Psoas muscle (tissue), 8 donors: ENCODE measurements at places on chromosomes 2 and 18.

DNA sequence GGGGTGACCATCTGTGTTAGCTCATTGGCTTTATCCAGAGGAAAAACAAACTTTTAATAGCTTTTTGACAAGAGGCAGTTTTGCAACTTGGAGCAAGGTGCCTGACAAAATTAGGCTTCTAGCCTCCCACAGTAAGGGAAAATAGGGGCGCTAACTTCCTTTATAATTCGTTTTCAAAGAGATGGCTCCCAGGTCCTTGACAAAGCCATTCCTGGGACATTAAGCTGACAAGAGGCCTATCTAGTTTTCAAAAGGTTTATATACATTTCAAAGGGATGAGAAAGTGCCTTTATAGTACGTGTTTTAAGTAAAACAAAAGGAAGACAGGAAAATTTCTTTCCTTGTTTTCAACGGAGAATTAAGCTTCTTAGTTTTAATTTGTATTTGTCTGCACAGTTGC is 159.4 kb upstream of the GCFC2 start:
- no peak for DNase-seq

DNA sequence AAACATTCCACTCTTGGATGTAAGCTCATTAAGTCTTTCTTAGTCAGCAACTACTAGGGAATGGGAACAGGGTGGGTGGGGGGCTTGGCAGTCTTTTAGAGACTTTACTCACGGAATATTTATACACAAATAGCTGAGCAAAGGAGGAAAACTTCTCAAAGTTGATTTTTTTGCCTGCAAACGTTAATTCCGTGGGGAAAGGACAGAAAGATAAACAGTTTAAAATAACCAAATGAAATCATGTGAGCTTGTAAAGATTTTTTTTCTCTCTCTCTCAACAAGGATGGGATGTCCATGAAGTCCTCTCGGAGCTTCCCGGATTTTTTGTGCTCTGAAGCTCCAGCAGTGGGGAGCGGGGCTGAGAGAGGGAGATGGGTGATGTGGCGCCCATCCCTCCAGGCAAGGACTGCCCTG is 32.2 kb upstream of the MAT2A start:
- no peak for DNase-seq

- no peak for DNase-seq
Measured at GRCh38 chr2:237604960-237605359, 14.4 kb upstream of the RAB17 start.

- no peak for DNase-seq
Measured at GRCh38 chr18:31688606-31689005, 4.2 kb upstream of the B4GALT6 start.

- no peak for DNase-seq
Measured at GRCh38 chr18:56973487-56973886, 173.4 kb upstream of the BOD1L2 start.

- DNase-seq: no peak
Measured at GRCh38 chr2:105746177-105747080, 1.7 kb downstream of the NCK2 start.

GRCh38 chr2:18849841-18850578 is 260.6 kb upstream of the NT5C1B start:
- no peak for DNase-seq

DNA sequence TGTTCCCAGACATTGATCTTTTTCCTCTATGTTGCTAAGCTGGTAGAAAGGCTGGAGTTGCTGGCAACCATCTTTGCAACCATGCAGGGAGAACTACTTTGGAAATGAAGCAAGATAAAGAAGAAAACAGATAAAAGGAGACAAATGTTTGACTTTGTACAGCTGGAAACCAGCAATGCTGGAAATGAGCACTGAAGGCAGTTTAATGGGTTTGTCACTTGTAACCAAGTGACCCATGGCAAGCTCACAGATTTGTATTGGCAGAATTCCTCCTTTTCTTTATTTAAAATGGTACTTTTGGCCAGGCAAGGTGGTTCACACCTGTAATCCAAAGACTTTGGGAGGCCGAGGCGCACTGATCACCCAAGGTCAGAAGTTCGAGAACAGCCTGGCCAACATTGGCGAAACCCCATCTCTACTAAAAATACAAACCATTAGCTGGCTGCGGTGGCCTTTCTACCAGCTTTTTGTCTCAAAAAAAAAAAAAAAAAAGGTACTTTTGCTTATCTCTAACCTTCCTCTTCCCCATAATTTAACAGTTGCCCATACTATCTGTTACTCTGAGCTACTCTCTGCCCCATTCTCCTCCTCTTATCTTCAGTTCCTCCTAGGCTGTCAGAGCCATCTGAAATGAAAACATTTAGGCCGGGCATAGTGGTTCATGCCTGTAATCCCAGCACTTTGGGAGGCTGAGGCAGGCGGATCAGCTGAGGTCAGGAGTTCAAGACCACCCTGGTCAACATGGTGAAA is 2.0 kb upstream of the BOLA3 start:
- DNase-seq: no peak

DNA sequence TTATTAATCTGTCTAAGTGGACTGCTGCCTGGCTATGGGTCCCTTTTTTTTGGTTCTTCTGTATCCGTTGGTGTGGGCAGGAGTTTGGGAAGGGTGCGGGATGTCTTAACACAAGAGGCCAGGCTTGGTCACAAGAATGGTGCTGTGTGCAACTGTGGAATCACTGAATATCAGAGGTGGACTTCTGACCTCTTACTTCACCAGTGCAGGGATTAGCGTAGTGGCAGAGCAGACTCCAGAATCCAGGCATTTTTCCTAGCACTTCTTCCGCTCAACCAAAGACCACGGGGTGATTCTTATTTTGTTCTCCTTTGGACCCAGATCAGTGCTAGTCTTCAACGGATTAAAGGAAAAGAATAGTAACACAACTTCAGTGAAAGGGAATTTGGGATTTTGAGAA is 254.3 kb upstream of the TNP1 start:
- DNase-seq: no peak

DNA sequence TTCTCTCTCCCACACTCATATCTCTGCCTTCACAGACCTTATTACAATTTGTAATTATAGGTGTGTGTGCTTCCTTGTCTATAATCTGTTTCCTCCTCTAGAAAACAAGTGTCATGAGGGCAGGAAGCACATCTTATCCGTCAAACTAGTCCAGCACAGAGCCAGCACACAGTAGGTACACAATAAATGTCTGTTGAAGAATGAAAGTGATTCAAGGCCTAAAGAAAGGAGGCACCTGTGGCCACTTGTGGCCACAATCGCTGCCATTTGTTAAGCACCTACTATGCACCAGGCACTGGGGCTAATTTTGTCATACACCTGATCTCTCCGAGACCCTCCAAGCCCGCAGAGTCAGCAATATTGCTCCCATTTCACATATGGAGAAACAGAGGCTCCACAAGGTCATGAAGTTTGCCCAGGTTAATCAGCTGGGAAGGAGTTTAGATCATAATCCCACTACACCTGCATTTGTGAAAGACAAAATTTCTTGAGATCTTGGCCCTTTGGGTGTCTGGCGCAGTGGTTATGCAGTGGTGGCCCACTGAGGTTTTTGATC is 78.4 kb downstream of the TNS1 start:
- no peak for DNase-seq

- DNase-seq: no peak
Measured at GRCh38 chr2:127715778-127716449, 14.6 kb downstream of the SFT2D3 start.

DNA sequence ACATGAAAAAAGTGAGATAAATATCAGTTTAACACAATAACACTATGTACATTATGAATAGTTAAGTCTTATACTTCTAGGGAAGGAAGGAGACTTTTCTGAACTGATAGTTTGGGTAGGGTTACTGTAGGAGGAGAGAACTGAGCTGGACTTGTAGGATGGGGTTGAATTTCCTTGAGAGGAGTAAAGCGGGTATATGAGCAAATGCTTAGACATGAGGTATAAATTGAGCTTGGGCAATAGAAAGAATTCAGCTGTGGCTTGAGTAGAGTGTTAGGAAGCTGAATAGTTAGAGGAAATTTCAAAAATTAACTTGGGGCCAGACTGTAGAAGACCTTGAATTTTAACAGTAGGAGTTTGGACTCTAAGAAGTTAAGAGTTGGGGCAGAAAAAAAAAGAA is 45.1 kb downstream of the LCLAT1 start:
- no peak for DNase-seq

DNA sequence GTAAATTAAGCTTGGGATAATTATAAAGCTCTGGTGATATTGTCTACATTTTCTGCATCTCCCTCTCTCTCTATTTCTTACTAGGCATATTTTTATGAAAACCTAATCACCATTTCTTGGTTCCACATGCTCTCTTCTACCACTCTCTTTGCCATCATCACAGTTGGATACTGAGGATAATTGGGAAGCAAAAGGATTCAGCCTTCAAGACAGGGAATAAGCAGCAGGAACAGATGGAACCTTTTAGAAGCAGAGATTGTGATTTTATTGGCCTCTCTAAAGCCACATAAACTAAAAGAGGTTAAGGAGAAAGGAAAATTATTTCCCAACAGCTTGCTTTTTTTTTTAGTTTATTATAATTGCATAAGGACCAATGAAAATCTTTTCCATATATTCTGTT is 226.3 kb upstream of the SPHKAP start:
- no peak for DNase-seq

- DNase-seq: no peak
Measured at GRCh38 chr2:96353606-96354101, 18.1 kb downstream of the NCAPH start.

GRCh38 chr2:154375579-154375931 is 322.9 kb upstream of the KCNJ3 start:
- DNase-seq: no peak

- DNase-seq: no peak
Measured at GRCh38 chr2:138381373-138381772, 120.2 kb upstream of the SPOPL start.

- DNase-seq: no peak
Measured at GRCh38 chr2:197954328-197954727, 149.9 kb downstream of the PLCL1 start.

GRCh38 chr2:45483997-45484396 is 127.1 kb downstream of the SRBD1 start:
- no peak for DNase-seq

DNA sequence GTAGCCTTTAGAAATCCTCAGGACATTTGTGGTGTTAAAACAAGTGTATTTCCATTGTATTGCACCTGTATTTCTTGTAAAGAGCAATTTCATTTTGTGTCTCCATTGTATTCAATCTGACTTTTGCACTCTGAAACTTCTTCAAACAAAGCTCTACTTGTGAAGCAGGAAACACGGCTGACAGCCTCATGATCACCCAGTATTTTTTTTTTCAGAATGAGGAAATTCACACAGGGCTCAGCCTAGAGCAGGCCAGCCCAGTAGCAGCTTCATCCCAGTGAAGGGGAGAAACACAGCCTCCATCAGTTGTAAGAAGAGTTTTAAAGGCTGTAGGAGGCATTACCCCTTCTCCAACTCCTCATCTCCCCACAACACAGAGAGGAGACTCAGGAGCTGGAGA is 175.9 kb upstream of the KLHL29 start:
- no peak for DNase-seq

GRCh38 chr2:96680561-96681141 is 38.1 kb downstream of the FER1L5 start:
- no peak for DNase-seq

DNA sequence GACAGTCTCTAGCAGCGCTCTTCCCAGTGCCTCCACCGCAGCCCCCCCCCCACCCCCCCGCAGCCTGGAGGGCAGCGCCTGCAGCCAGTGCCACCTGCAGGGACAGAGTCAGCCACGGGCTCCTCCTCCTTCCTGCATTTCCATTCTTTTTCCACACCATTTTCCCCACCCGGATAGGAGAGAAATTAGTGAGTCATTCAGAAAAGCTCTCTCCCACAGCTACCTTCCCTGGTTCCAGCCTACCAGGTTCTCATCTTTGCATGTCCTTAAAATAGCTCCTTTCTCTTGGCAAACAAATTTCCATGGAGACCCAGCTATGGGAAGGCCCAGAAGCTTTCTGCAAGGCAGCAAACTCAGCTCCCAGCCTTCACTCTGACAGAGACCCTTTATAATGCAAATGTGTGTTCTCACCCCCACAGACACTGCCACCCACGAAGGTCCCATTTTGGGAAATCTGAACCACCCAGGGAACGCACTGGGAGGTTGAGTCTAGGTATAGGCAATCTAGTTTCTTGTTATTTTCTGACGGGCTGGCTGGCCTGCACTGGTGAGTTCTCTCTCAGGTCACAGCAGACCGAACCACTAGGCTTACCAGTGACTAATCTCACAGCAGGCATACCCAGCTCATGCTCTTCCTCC is 41.8 kb upstream of the ATG16L1 start:
- no peak for DNase-seq

DNA sequence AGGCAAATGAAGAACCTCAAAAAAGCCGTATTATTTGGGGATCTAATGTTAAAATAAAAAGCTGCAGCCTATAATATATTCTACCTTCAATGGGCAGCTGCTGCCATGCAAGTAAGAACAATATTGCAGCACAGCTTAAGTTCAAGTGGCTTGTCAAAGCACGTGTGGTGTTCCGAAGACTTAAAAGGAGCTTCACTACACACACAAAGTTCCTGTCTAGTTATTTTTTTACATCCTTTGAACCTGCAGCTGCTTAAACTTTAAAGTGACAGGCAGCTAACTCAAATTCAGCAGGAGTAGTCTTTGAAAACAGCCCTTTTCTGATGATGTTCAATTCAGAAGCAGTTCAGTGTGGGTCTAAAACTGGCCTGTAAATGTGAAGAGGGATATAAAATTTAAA is 85.8 kb upstream of the XIRP2 start:
- DNase-seq: no peak

GRCh38 chr18:25121442-25121841 is 230.5 kb downstream of the ZNF521 start:
- no peak for DNase-seq

DNA sequence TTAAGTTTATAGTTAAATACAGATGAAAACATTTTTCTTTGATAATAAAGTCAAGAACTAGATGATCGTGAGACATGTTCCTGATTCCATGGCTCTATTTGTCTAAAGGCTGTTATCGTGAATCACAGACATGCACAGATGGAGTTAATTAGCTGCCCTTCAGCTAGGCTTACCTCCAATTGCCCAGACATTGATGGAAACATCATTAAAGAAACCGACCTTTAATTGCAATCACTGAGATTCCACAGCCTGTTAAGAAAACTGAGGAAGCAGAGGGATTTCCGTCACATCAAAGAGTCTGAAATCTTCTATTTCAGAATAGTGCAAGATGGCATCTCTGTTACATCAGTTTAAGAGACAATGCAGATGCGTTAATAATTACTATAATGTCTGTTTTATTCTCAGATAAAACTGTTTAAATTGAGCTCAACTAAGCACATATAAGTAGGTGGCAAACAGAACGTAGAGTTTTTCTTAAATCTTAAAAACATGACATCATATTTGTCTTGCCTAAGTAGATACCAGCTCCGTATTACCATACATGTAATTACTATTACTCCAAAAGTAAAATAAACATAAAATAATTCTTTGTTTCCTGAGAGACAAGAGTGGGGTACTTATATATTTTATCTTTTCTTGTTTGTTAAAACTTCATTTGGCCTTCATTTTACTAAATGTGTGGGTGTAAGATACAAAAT is 23.9 kb upstream of the CRACDL start:
- no peak for DNase-seq
